ENCODE measurements at places on chromosomes 1 and 21. TPM values are rescaled to one million over a fixed set of nuclear protein-coding genes. Genes with fewer than 3 reads are reported as not detected.
A peak's percentile ranks its signal among the peaks of the same experiment; 100 is the strongest.

TFF3 gene
- not detected for total RNA-seq

ARPC5 gene
- 83.5 TPM for total RNA-seq

SPRR1A gene
- total RNA-seq, result not detected

RGS2 gene
- 18.2 TPM for total RNA-seq

DNA sequence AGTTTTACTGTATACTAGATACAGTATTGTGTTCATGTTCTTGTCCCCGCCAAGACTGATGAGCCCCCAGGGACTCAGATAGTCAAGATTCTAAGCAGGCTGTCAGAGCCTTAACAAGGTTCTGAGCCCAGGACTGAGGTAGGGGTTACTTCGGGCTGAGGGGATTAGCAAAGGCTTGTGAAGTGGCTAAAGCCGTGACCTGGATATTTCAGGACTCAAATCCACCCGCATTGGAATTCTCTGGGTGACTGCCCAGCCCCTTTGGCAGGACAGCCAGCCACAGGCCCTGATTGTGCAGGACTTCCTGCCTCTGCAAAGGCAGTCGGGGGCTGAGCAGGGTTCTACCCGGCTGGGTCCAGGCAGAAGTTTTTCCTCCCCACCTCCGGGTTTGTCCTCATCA is at the start of gene PLA2G5:
Gene PLA2G5 (plus strand): TSS at position 321 of the 400 bp plus-strand sequence. CDS start 14,637 bp downstream, outside the sequence.
- peak; percentile 21 for DNase-seq

GRCh38 chr1:163709636-163710035 is 387.9 kb downstream of the NUF2 start:
- no peak for DNase-seq

GRCh38 chr1:212488436-212489283 is 55.9 kb downstream of the NENF start:
- DNase-seq, result peak; percentile 92

- peak; percentile 74 for DNase-seq
Measured at GRCh38 chr1:43558346-43558841, 27.7 kb downstream of the PTPRF start.

DNA sequence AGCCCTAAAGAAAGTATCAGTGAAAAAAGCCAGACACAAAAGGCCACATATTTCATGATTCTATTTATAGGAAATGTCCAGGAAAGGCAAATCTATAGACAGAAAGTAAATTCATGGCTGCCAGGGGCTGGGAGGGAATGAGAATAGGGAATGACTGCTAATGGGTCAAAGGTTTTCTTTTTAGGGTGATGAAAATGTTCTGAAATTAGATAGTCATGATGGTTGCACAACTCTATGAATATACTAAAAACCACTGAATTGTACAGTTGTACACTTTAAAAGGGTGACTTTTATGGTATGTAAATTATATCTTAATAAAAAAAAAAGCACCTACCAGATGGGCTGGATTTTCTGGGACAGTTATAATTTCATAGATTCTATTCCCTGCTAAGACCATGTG is 114.8 kb downstream of the CNIH3 start:
- no peak for DNase-seq

DNA sequence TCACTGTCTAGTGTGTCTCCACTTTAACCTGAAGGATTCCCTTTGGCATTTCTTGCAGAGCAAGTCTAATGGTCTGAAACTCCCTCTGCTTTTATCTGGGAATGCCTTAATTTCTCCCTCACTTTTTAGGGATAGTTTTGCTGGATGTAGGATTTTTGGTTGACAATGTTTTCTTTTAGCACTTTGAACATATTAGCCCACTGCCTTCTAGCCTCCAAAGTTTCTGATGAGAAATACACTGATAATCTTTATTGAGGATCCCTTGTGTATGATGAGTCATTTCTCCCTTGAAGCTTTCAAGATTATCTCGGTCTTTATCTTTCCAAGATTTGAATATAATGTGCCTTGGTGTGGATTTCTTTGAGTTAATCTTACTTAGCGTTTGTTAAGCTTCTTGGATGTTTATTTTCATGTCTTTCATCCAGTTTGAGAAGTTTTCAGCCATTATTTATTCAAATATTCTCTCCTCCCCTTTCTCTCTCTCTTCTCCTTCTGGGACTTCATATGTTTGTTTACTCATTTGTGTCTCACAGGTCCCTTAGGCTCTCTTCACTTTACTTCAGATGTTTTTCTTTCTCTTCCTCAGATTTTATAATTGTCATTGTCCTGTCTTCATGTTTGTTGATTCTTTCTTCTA is 53.1 kb downstream of the STYXL2 start:
- DNase-seq, result no peak

DNA sequence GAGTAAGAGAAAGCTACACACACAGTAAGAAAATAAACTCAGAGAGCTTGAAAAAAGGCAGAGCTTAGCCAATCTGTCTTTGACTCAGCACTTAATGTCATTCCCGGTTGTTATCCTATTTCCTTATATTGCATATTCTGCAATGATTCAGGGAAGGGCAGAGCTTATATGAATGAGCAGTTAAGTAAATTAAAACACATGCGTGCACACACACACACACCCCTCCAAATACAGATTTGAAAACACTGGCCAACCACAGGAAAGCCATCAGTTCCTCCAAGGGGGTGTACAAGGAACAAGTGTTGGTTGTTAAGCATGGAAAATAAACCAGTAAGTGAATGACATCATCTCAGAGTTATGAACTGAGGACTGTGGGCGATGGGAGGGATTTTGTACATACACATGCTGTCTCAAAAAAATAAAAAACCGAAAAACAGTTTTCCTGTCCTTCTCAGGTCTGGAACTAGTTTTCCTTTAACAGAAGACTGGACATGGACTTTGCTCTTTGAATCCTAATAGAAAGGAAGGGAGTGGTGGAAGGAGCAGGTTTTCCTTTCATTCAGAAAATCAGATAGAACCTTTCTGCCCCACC is 1.0 kb downstream of the IQGAP3 start:
- DNase-seq, result peak; percentile 92

- no peak for DNase-seq
Measured at GRCh38 chr1:55879346-55879745, 664.2 kb upstream of the USP24 start.

DNA sequence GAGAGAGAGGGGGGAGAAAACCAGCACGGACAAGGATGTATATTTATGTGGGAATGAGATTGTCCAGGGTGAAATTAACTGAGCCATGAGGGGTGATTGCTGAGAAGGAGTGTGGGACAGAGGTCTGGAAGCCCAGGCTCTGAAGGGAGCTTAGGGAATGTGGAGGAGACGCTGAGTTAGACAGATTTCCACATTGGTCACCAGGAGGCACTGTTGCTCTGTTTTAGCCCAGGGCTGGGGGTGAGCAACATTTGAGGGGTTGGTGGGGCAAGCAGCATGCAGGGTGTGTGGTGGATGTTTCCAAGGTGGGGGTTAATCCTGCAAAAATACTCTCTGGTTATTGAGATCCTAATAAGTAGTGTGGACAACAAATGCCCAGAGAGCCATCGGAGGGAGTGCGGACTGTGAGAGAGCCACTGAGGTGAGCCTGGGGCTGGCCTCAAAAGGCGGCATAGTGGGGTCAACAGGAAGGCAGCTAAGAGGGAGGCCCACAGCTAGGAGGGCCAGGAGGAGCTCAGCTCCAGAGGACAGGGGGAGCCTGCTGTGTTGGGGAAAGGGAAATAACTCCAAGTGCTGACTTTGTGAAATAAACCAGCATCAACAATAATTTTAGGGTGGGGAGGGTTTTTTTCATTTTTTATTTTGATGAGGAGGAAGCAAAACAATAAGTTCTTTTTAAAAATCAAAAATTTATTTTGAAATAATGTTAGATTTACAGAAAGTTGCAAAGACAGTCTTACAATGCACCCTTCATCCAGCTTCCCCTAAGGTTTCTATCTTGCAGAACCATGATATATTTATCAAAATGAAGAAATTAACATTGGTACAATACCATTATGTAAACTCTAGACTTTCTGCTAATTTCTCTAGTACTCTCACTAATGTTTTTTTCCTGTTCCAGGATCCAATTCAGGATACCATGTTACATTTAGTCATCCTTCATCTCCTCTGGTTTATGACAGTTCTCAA is 82.8 kb upstream of the CD34 start:
- DNase-seq, result no peak

- no peak for DNase-seq
Measured at GRCh38 chr1:175845338-175845737, 101.9 kb upstream of the TNR start.

DNA sequence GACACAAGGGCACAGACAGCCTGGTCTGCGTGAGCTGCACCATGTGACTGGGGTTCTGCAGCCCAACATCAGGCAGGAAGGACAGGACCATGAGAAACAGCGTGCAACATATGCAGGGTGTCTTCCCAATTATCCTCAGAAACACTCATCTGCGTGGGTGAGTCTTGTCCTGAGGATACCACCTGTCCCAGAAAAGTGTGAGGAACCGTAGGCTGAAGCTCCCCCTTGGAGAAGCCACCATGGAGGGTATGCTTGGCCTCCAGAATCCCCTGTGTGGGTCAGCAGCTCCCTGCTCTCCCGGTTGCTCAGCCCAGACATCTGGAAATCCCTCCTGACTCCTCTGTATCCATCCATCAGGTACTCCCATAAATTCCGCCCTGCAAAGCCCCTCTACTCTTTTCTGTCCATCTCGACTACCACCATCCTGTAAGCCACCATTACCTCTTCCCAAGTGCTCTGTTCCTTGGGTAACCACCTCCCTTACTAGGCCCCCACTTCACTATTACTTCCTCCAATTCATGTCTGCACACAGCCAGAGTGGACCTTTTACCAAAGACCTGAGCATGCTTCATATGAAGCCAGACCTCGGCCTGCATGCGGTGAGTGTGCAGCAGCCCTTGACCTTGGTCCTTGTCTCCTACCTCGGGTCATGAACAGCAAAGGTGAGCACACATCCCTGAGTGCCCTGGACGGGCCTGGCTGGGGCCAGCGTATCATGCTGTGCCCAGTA is 33.0 kb downstream of the ETS2 start:
- DNase-seq, result no peak

DNA sequence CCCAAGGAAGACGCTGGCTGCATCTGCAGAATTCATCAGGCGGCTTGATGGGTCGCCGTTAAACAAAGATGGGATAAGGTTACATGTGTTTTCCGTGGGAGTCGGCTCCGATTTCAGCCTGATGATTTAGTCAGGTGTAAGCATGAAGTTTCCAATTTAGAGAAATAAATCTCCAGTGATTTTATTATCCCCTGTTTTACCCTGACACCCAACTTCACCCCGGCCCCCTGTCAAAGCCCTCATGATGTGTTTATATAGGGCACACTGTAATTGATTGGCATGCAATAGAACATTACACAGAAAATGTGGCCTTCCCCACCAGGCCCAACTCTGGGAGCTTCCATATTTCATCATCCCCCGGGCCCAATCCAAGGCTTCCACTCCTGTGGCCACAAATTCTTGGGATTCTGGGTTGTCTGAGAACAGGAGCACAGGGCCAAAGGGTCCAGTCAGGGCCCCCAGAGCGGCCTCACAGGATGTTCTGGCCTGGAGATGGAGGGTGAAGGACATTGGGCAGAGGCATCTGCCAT is 72.5 kb downstream of the FOXD2 start:
- DNase-seq, result no peak

- no peak for DNase-seq
Measured at GRCh38 chr1:160367934-160368923, 1.4 kb downstream of the NHLH1 start.

DNA sequence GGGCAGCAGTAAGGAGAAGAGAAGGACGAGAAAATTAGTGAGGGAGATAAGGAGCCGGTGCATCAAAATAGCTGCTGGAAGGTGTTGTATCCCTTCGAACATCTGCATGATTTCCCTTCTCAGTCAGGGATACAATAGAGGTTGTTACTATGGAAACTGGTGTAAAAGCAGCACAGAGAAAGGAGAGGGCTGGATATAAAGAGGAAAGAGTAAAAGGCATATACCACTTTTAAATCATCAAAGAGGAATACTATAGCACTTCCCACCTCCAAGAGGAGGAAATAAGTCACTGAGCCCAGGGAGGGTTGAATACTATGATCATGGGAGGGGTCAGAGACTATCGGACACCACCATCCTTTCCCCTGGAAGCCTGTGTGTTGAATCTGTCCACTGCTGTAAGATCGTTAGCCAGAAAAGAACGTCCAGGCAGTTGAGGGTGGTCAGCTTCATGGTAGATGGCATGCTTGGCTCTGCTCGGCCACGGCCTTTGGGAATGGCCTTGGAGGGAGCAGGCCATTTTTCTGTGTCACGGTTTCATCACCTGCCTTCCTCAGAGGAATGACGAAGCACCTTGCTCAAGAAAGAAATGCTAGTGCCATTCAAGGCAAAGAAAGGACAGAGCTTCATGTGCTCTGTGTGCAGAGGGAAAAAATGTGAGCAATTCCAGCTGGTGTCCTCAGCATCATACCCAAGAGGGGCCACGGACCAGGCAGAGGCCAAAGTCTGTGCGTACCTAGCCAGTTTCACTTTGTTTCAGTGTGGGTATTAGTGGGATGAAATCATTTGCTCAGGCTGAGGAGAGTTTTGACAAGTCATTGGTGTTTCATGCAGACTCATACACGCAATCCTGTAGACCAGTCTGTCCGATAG is 64.2 kb downstream of the IRF2BP2 start:
- no peak for DNase-seq

- DNase-seq, result no peak
Measured at GRCh38 chr1:188371295-188371806, 1542.6 kb downstream of the PLA2G4A start.

DNA sequence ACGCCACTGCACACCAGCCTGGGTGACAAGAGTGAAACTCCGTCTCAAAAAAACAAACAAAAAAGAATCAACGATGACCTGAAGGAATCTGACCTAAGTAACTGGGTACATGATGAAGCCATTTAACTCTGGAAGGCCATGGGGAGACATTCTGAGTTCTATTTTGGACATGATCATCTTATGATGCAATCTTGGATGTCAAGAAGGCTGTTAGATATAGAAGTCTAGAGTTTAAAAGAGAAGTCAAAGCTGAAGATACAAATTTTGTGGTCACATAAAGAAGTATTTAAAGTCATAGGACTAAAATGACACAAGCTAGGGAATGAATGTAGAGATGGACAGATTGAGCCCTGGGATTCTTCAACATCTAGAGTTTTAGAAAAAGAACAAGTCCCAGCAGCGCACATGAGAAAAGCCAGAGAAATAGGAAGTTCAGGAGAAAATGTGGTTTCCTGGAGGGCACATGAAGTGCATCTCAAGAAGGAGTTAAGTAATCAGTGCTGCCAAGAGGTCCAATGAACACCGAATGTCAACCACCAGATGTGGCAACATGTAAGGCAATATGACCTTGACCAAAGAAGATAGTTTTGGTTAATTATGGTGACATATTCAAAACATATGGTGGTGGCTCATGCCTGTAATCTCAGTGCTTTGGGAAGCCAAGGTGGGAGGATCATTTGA is 26.8 kb downstream of the ELK4 start:
- DNase-seq, result no peak

GRCh38 chr1:69256036-69256435 is 311.7 kb upstream of the LRRC7 start:
- no peak for DNase-seq
